Immature natural killer cell (primary cell): ENCODE measurements at places on chromosomes 1 and 21.

- H3K4me1 ChIP-seq = no peaks in the 10 kb centered on the region
- H3K4me3 ChIP-seq = no peak overlapping the region
- H3K27ac ChIP-seq = no peak overlapping the region
- no peaks in the 10 kb centered on the region for H3K36me3 ChIP-seq
Observed at GRCh38 chr1:188240772-188241406, 1412.1 kb downstream of the PLA2G4A start.

- no peak for DNase-seq
- no peaks in the 10 kb centered on the region for H3K27me3 ChIP-seq
- H3K4me3 ChIP-seq = no peak overlapping the region
Observed at GRCh38 chr1:230250666-230251065, 175.5 kb downstream of the PGBD5 start.

GRCh38 chr1:171185091-171185490 is at the start of gene FMO2:
FMO2 (plus strand) TSS chr1:171185300; CDS start chr1:171185714, 414 bp downstream.
- no peak for DNase-seq
- H3K4me1 ChIP-seq = no peaks in the 10 kb centered on the region
- H3K36me3 ChIP-seq = no peaks in the 10 kb centered on the region
- no peak within 1 kb of the TSS for H3K4me3 ChIP-seq

GRCh38 chr1:178752891-178753290 is 27.8 kb downstream of the RALGPS2 start:
- peaks cover 1% of the 10 kb centered on the region for H3K27me3 ChIP-seq
- H3K4me1 ChIP-seq = peaks cover 5% of the 10 kb centered on the region
- no peak overlapping the region for H3K4me3 ChIP-seq
- no peak overlapping the region for H3K27ac ChIP-seq

GRCh38 chr1:230127105-230128054 is 60.3 kb downstream of the GALNT2 start:
- H3K27ac ChIP-seq = peak overlapping the region; percentile 90
- H3K4me3 ChIP-seq = peak overlapping the region; percentile 77
- peaks cover 72% of the 10 kb centered on the region for H3K4me1 ChIP-seq
- H3K27me3 ChIP-seq = no peaks in the 10 kb centered on the region

DNA sequence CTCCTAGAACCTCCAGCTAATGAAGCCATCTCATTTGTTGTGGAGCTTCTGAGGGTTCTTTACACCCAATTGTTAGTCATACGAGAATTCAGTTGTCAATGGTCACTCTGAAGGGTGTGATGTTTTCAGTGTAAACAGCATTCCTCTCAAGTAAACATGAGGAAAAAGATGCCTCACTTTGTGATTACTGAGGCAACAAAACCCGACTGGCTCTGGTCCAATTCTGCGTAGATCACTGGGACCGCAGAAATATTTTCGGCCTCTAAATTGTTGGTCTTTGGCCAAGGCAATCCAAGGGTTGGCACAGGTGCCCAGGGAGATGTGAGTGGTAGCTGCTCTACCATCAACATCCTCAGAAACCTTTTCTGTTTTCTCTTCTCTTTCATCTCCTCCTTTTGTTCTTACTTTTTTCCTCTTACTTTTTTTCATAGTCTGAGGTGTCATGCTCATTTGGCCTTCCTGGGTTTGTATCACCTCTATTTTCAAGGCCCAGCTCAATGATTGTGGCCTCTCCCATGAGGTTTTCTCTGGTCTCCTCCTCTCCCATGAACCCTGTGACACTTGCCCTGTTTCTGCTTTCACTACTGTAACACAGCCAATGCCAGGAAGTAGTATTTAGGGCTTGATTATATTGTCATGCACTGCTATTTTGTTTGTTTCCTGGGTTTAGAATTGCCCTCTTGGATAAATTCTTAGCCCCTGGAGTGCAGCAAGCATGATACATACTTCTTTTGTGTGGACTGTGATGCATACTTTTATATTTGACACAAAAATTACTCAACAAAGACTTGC is 221.9 kb downstream of the TNR start:
- peaks cover 4% of the 10 kb centered on the region for H3K36me3 ChIP-seq
- DNase-seq = no peak
- peaks cover 2% of the 10 kb centered on the region for H3K27me3 ChIP-seq
- no peak overlapping the region for H3K4me3 ChIP-seq
- peak overlapping the region; percentile 31 for H3K27ac ChIP-seq
- peaks cover 23% of the 10 kb centered on the region for H3K4me1 ChIP-seq

- H3K36me3 ChIP-seq = peaks cover 3% of the 10 kb centered on the region
- H3K27me3 ChIP-seq = no peaks in the 10 kb centered on the region
- no peak overlapping the region for H3K4me3 ChIP-seq
- peaks cover 16% of the 10 kb centered on the region for H3K4me1 ChIP-seq
- DNase-seq = no peak
Observed at GRCh38 chr1:245983294-245983967, 523.6 kb downstream of the SMYD3 start.

DNA sequence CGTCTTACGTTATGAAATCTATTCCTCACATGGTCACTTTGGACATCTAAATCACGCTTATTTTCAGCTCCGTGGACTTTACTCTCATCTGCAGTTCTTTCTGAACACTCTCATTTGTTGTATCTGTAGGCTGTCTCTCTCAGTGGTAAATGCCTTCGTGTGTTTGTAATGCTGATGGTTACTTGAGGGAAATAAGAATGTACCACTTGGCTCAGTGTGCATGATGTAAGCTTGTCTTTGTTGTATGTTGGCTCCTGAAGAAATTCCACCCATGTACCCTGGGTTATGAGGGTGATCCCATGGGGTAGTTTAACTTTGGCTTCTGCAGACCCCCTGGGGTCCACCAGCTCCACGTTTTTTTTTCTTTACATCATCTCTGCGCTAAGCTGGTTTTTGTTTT is 378.4 kb downstream of the SETD4 start:
- H3K4me3 ChIP-seq = no peak overlapping the region
- no peaks in the 10 kb centered on the region for H3K36me3 ChIP-seq
- H3K27ac ChIP-seq = no peak overlapping the region
- no peaks in the 10 kb centered on the region for H3K4me1 ChIP-seq

DNA sequence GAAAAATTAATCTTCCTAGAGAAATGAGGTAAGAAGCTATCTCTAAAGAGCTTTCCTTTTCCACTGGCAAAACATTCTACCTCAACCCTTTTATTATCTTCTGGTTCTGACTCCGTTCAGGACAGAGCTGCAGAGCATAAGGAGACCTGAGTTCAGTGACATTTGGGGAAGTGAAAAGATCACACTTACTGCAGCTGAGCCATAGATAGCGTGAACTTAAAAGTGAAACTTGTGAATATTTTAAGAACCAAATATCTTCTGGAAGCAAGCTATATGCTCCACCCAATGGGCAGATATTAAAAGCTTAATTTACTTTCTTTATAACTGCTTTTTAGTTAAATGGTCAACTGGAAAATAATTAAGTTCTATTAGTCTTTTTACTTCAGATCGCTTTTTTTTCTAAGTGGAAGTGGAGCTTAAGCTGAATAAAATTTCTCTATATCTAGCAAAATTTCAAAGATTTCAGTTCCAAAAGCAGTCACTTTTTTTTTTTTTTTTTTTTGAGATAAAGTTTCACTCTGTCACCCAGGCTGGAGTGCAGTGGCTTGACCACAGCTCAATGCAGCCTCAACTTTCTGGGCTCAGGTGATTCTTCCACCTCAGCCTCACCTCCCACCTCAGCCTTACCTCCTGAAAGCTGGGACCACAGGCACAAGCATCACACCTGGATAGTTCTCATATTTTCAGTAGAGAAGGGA is 11.9 kb downstream of the PTPN22 start:
- no peaks in the 10 kb centered on the region for H3K27me3 ChIP-seq
- H3K36me3 ChIP-seq = peaks cover 40% of the 10 kb centered on the region
- peaks cover 62% of the 10 kb centered on the region for H3K4me1 ChIP-seq
- peak overlapping the region; percentile 91 for H3K27ac ChIP-seq
- peak overlapping the region; percentile 68 for H3K4me3 ChIP-seq
- DNase-seq = peak; percentile 43

- H3K27me3 ChIP-seq = no peaks in the 10 kb centered on the region
- no peak overlapping the region for H3K4me3 ChIP-seq
- no peak overlapping the region for H3K27ac ChIP-seq
Observed at GRCh38 chr1:185245466-185245865, 71.6 kb downstream of the IVNS1ABP start.

- H3K36me3 ChIP-seq = peaks cover 8% of the 10 kb centered on the region
- no peaks in the 10 kb centered on the region for H3K27me3 ChIP-seq
- peak overlapping the region; percentile 10 for H3K27ac ChIP-seq
- DNase-seq = no peak
- H3K4me3 ChIP-seq = no peak overlapping the region
Observed at GRCh38 chr1:184504040-184504954, 117.5 kb downstream of the C1orf21 start.

- H3K27ac ChIP-seq = peak overlapping the region; percentile 70
- peaks cover 50% of the 10 kb centered on the region for H3K4me1 ChIP-seq
- peak; percentile 21 for DNase-seq
- H3K36me3 ChIP-seq = no peaks in the 10 kb centered on the region
- H3K27me3 ChIP-seq = no peaks in the 10 kb centered on the region
Observed at GRCh38 chr1:184975208-184975870, 1.0 kb upstream of the NIBAN1 start.

GRCh38 chr1:44733365-44733764 is 2.4 kb upstream of the RNU5D-1 start:
- H3K36me3 ChIP-seq = no peaks in the 10 kb centered on the region
- peaks cover 22% of the 10 kb centered on the region for H3K4me1 ChIP-seq
- DNase-seq = no peak
- no peak overlapping the region for H3K4me3 ChIP-seq
- H3K27me3 ChIP-seq = peaks cover 14% of the 10 kb centered on the region

- no peak overlapping the region for H3K27ac ChIP-seq
- H3K4me1 ChIP-seq = peaks cover 20% of the 10 kb centered on the region
- peaks cover 26% of the 10 kb centered on the region for H3K36me3 ChIP-seq
- H3K4me3 ChIP-seq = no peak overlapping the region
- DNase-seq = no peak
Observed at GRCh38 chr1:197181982-197182381, 35.5 kb upstream of the ASPM start.

DNA sequence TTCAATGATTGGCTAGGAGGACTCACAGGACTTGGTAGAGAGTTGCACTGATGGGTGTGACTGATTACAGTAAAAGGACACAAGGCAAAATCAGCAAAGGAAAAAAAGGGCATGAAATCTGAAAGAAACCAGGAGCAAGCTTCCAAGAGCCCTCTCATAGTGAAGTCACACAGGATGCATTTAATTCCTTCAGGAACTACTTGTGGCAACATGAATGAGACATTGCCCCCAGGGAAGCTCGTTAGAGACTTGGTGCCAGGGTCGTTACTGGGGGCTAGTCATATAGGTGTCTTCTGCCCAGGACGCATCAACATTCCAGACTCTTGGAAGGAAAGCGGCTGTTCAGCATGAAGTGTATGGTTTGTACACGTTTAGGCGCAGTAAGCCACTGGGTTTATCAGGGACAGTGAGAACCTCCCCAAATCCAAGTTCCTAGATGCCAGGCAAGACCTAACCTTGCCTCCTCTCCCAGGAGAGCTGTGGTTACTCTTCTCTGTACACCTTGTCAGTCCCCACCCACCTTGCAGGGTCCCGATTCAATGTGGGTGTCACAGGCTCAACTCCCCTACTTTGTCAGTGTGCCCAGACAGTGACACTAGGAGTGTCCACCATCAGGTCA is 26.0 kb upstream of the C2CD2 start:
- no peak overlapping the region for H3K4me3 ChIP-seq
- H3K4me1 ChIP-seq = no peaks in the 10 kb centered on the region
- no peak for DNase-seq
- no peak overlapping the region for H3K27ac ChIP-seq

DNA sequence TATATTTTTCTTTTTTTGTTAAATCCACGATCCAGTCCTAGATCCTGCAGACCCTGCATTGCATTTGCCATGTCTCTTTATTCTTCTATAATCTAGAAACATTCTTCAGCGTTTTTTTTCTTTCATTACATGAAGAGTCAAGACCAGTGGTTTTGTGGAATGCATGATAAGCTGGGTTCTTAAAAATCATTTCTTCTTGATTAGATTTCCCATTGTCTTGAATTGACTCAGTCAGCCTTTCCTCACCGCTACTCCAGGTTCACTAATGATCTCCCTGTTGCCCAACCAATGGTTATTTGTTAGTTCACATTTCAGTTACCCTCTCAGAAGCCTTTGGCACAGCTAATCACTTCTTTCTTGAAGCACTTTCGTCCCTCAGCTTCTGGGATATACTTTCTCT is 25.2 kb downstream of the CHD1L start:
- no peak overlapping the region for H3K27ac ChIP-seq
- no peak for DNase-seq
- no peaks in the 10 kb centered on the region for H3K4me1 ChIP-seq
- no peaks in the 10 kb centered on the region for H3K27me3 ChIP-seq
- H3K36me3 ChIP-seq = peaks cover 44% of the 10 kb centered on the region

DNA sequence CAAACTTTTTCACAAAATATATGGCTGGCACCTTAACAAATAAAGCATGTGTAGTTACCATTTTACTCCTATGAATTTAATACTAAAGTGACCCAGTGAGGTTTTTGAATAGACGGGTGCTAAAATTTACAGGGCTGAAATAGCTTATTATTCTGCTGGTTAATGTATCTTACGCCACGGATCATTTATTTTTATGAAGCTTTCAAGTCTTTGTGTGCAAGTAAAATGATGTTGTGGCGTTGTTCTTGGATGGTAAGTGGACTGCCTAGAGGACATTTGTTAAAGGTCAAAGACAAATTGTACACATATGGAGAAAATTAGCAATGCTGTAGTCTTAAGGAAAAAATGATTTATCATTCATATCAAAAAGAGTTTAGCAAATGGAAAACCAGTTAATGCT is 22.8 kb downstream of the INSL5 start:
- DNase-seq = no peak
- H3K4me1 ChIP-seq = no peaks in the 10 kb centered on the region
- H3K36me3 ChIP-seq = no peaks in the 10 kb centered on the region
- H3K27me3 ChIP-seq = peaks cover 6% of the 10 kb centered on the region

GRCh38 chr1:27418326-27419185 is 26.1 kb downstream of the GPR3 start:
- H3K27me3 ChIP-seq = peaks cover 5% of the 10 kb centered on the region

DNA sequence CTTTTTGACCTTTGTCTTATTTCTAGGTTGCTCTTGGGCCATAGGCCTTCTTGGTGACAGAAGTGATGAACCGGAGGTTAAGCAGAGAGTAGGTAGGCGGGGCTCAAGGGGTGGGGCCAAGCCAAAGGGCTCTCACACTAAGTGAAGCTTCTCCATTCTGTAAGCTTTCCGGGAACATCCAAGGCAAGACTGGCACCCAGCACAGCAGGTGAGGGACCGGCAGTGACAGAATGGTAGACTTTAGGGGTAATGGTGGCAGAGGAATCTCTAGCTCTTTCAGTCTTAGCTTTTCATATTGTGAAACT is at the start of gene TNFAIP8L2:
TSS of gene TNFAIP8L2 (plus strand) at position 135 of the 305 bp plus-strand sequence. CDS start 2,049 bp downstream, outside the sequence.
- peaks cover 43% of the 10 kb centered on the region for H3K4me1 ChIP-seq
- peak within 1 kb of the TSS; percentile 81 for H3K27ac ChIP-seq
- peaks cover 4% of the 10 kb centered on the region for H3K27me3 ChIP-seq

DNA sequence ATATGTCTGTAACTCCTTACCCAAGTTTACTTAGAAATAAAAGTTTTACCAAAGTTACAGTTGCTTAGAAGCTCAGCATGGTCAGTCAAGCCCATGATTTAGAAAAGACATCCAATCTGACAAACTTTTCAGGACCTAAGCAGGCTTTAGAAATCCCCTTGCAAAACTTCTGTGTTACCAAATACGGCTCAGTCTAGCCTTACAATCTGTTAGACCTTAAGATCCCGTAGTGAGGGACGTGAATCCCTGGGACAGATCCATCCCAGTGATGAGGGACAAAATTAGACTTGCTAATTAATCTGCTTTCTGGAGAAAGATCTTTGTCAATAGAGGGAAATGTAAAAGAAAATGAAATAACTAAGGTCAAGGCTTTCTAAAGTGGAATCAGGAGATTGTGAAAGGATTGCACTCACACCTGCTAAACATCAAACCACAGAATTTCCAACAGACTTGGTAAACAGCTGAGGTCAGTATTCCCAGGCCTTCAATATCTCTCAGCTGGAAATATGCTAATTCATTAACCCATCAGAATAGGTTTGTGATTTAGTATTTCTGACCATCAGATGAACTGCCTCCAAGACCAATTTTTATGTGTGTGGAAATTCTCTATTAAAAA is 375.3 kb downstream of the DUSP10 start:
- no peaks in the 10 kb centered on the region for H3K27me3 ChIP-seq
- no peak overlapping the region for H3K27ac ChIP-seq
- no peak overlapping the region for H3K4me3 ChIP-seq
- no peak for DNase-seq
- H3K4me1 ChIP-seq = no peaks in the 10 kb centered on the region
